ENCODE measurements at places on chromosomes 12 and 14.

GRCh38 chr12:40502322-40502721, 189.9 kb upstream of the CNTN1 start:
- ATAC-seq, result peak; percentile 21

DNA sequence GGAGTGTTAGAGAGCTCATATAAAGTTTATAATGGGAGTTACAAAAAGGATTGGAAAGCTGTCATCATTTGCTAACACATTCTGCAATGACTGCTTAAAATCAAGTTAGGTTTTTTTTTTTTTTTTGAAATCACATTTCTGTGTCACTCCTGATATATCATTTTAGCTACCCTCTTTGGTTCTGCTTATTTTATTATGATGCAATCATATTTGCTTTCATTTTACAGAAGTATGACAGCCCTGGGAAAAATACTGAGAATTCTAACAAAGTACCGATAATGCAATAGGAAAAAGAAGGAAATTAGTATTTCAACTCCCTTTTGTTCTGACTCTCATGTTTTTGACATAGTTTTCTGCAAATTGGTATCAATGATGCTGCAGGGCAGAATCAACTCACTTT, 71.6 kb upstream of the MDGA2 start:
- ATAC-seq, result no peak

DNA sequence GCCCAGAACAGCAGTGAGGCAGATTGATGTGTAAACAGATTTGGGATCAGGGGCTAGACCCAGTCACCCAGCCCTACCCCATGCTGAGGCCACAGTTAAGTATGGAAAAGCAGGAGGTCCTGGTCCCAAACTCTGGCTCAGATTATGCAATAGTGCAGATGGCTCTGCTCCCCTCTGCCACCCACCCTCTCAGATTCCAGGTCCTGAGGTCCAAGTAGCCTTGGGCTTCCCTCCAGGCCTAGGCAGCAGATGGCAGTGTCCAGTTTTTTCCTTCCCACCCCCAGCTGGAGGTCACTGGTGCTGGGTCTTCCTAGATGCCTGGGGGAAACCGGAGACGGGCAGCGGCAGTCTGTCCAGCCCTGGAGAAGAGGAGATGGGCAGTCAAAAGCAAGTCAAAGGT, 2.8 kb upstream of the DHH start:
- no peak for ATAC-seq

DNA sequence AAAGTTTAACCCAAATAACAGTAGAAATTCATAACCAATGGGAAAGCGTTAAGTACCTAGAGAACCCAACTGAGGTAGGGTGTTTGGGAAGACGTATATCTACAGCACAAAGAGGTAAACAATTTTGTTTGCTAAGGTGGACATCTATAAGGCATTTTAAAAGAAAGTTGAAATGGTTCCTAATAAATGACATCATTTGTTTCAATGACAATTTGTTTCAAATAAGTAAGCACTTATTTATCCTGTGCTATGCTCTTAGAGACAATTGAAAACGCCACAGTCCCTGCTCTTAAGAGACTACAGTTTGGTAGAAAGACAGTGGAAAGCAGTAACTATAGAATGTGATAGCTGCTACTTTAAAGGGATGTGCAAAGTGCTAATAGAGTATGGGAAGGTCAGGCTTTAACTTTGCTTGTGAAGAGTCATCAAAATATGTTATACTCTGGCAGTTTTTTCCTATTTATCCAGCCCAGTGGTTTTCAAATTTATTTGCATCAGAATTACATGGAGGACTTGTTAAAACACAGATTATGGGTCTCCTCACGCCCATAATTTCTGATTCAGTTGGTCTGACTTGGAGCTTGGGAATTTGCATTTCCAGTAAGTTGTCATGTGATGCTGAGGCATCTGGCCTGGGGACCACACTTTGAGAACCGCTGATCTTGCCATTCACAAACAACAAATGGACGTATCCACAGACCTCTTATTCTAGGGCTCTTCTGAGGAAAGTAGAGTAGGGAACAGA, 19.6 kb upstream of the SMCO2 start:
- no peak for ATAC-seq

DNA sequence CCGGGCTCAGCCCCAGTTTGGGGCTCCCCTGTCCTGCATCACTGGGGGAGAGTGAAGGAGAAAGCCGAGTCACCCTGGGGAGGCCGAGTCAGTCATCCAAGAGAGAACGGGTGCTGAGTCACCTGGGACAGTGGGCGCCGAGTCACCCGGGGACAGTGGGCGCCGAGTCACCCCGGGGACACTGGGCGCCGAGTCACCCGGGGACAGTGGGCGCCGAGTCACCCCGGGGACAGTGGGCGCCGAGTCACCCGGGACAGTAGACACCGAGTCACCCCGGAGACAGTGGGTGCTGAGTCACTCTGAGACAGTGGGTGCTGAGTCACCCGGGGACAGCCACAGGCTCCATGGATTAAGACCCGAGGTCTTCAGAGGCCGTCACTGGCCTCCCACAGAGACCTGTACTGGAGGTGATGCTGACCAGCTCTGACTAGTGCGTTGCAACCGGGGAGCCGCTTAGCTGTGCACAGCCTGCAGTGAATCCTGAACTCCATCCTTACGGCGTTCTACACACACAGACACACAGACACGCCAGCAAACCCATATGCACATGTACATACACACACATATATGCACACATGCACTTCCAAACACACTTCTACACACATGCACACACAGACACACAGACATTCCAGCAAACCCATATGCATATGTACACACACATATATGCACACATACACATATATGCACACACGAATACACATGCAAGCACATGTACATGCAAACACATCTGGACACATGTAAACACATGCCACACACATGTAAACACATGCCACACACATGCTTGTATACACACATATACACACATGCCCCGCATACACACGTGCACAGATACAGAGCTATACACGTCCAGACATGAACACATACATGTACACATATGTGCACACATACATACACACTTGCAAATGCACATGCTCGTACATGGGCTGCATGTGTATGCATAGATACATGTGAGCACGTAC, 64.9 kb upstream of the GALNT9 start:
- no peak for ATAC-seq

GRCh38 chr14:96511146-96511545, 9.0 kb downstream of the PAPOLA start:
- no peak for ATAC-seq

- no peak for ATAC-seq
These were observed 21.9 kb downstream of the HIP1R start for GRCh38 chr12:122856999-122857671.

DNA sequence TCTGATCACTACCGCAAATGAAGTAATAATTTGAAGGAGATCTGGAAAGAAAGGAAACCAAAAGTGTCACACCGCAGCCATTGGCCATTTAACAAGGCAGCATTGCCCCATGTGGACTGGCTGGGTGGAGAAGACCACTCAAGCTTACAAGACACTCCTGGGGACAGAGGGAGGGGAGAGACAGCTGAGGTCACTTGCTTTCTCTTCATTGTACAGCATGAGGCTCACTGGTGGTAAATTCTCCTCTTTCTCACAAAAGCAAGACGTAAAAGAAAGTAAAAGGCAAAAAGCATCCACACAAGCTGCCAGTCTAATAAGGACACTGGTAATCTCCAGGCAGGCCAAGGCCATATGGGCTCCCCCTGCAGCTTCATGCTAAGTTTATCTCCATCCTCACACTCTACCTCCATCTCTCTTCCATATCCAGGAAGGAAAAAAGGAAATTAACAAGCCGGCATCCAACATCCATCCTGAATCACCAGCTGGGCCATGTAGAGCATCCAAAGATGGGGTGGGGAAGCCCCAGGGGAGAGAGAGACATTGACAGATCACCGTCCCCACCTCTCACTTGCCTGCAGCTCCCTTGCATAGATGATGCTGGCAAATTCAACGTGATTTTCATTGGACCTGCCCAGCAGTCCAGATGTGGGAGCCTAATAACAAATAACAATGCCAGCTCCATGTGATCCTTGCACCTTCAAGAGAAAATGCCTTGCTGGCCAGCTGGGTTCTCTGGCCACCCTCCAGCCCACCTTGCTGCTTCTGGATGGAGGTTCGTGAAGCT, 100.6 kb downstream of the DPF3 start:
- no peak for ATAC-seq

DNA sequence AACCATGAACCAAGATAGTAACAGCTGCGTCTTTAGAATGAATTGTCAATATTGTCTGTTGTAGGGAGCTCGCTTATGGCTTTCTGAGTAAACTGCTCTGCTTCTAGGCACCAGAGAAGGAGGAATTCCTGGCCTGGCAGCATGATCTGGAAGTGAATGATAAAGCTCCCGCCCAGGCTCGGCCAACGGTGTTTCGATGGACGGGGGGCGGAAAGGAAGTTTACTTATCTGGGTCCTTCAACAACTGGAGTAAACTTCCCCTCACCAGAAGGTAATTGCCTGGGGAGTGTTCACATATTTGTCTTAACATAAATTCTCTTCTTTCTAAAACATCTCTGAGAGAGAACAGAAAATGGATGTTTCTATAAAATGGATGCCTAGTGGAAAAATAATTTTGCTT, 4.3 kb downstream of the PRKAB1 start:
- ATAC-seq, result no peak

DNA sequence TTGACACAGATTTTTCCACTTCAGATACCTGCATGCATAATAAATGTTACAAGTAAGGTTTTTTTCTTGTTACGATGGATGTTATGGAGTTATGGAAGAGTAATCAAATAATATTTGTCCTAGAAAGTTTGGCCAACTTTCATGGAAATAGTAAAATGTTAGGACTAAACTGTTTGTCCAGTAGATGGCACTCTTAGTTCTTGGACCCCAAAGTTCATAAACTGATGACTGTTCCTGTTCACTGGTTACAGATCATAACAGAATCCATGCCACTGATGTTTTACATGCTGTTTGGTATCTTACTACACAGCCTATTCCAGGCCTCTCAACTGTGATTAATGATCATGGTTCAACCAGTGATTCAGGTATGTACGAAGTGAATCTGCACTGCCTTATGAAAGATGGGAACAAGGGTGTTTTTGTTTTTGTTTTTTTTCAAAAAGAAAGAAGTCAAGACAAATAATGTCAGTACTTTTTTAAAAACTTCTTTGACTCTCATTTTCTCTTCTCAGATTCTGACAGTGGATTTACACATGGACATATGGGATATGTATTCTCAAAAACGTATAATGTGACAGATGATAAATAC, 48.8 kb upstream of the SLCO1C1 start:
- no peak for ATAC-seq

DNA sequence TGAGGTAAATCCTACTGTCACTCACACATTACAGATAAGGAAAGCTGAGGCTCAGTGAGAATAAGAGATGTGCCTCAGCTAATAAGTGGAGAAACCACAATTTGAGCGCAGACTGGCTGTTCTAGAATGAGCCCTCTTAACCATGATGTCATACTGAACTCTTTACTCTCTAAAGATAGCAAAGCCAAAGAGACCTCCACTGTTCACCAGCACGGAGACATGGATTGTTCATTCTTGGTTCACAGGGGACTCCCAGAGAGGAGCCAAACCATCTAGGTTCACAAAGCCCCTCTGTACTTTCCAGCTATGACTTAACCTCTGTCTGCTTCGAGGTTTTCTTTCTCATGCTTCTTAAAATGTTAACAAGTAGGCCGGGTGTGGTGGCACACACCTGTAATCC, 32.7 kb upstream of the YARS2 start:
- ATAC-seq, result no peak
